ENCODE measurements at places on chromosomes 2 and 18. TPM values are rescaled to one million over a fixed set of nuclear protein-coding genes. Genes with fewer than 3 reads are reported as not detected.

The SOCS6 gene
- total RNA-seq: 19.7 TPM

The POLR1B gene
- total RNA-seq: 10.0 TPM

The CAPG gene
- total RNA-seq: 22.8 TPM

The GPR75 gene
- total RNA-seq: 1.2 TPM

The UCN gene
- 6.1 TPM for total RNA-seq

The FRZB gene
- 46.9 TPM for total RNA-seq

The ZNF407 gene
- 18.3 TPM for total RNA-seq

The SLC9A4 gene
- not detected for total RNA-seq

The ABHD1 gene
- total RNA-seq: not detected

The UGT1A6 gene
- total RNA-seq: not detected

The ATG16L1 gene
- 24.7 TPM for total RNA-seq

The VWA3B gene
- not detected for total RNA-seq

The IHH gene
- total RNA-seq: not detected

The ANO7 gene
- total RNA-seq: 1.3 TPM

Measured in esophagus muscularis mucosa (tissue), 4 donors.